ENCODE measurements at places on chromosomes 2 and 18. TPM values are rescaled to one million over a fixed set of nuclear protein-coding genes. Genes with fewer than 3 reads are reported as not detected.

Gene ASB18
- total RNA-seq, result not detected

Gene CENPA
- not detected for total RNA-seq

Gene SYT4
- under 0.01 TPM for total RNA-seq

Gene SLC4A3
- 14.7 TPM for total RNA-seq

Gene PLEKHH2
- total RNA-seq, result 5.4 TPM

Gene LRRC30
- not detected for total RNA-seq

Gene LRP2
- 0.41 TPM for total RNA-seq

Gene DYNAP
- not detected for total RNA-seq

Gene ABCB11
- not detected for total RNA-seq

Gene DLGAP1
- total RNA-seq, result 1.4 TPM

Gene PLB1
- total RNA-seq, result 2.7 TPM

Gene PPP1R1C
- total RNA-seq, result not detected

Gene MGAT4A
- 0.36 TPM for total RNA-seq

Gene DIS3L2
- 36.3 TPM for total RNA-seq

Gene TFCP2L1
- total RNA-seq, result under 0.01 TPM

Gene DUSP19
- 4.8 TPM for total RNA-seq

Gene POTEJ
- not detected for total RNA-seq

Gene GAD1
- not detected for total RNA-seq

Gene ANKAR
- total RNA-seq, result 22.2 TPM

Gene TNFRSF11A
- 0.08 TPM for total RNA-seq

Gene MRPL30
- total RNA-seq, result 13.2 TPM

Gene CNTNAP5
- not detected for total RNA-seq

Gene METAP1D
- 4.0 TPM for total RNA-seq

Gene MALL
- 442 TPM for total RNA-seq

Gene UGT1A8
- total RNA-seq, result 0.09 TPM

Gene TRABD2A
- 0.33 TPM for total RNA-seq

Gene ADRA2B
- total RNA-seq, result under 0.01 TPM

Gene AFF3
- not detected for total RNA-seq

Gene GPR35
- 0.09 TPM for total RNA-seq

Gene ATL2
- total RNA-seq, result 125 TPM

Gene LDLRAD4
- 0.54 TPM for total RNA-seq

Gene RAMP1
- 3.1 TPM for total RNA-seq

Gene CTAGE1
- total RNA-seq, result not detected

Gene CD207
- total RNA-seq, result not detected

Gene TLX2
- not detected for total RNA-seq

Gene ARHGAP15
- not detected for total RNA-seq

Gene CACNB4
- 4.8 TPM for total RNA-seq

Gene ATP6V1B1
- 0.09 TPM for total RNA-seq

All from fibroblast of the aortic adventitia (primary cell).